Activated naive CD4-positive, alpha-beta T cell treated with anti-CD3 and anti-CD28 coated beads, Interleukin-2, amount 10 ng/mL, durations not matched to agents 7 days and 5 days (primary cell): ENCODE measurements at places on chromosomes 16 and 17.

DNA sequence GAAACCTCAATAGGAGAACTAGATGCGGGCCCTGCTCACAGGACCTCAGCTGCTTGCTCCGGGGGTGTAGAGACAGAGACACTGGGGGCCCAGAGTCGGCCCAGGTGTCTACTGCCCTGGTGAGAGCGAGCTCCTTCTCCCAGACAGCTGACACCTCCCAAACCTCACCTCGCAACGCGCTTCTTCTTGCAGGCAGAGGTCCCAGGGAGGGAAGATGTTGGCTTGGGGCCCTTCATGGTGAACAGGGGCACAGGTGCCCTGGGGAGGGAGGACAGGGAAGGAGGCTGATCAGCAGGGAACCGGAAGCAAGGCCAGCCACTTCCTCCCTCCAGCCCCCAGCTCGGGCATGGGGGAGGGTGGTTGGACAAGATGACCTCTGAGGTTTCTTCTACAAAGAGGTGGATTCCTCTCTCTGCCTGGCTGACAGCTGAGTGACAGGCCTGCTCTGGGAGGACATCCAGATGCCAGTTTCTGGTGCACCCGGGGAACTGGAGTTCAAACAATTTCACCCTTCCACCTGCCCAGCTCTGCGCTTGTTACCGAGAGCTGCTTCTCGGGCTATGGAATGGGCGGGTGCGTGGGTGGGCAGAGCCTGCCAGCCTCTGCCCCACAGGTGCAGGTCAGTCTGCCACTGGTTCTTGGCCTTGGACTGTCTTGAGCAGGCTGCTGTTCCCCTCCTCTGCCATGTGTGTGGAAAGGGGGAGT, 11.7 kb upstream of the GFAP start:
- no peak for DNase-seq

DNA sequence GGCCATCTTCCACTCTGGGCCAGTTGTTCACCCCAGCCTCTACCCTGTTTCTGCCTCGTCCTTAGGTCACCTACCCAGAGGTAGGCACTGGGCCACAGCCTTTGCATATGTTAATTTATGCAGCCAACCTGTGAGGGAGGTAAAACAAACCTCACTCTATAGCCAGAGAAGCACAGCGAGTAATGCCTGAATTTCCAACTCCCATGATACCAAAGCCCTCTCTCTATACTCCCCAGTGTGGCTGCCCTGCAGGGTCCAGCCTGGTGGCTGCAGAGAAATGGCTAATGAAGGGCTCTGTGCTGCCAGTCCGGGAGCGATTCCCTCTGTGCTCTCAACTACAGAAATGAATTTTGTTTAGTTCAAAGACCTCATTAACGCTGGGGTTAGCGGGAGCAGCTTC, 397.0 kb upstream of the CCL2 start:
- no peak for DNase-seq

DNA sequence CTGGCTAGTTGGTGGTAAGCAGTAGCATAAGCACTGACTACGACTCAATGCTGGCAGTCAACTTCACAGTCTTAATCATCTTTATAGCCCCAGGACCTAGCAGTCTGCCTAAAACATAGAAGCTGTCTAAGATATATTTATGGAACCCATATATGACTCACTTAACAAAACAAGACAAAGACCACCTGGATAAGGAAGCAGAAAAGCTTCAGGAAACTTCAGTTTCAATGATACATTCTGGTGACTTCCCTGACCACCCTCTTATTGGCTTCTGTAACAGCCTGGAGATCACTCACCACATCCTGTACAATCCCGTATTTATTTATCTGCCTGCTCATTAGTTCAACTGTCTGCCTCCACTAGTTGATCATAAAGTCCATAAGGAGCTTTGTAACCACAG, 95.5 kb downstream of the PMP22 start:
- no peak for DNase-seq

DNA sequence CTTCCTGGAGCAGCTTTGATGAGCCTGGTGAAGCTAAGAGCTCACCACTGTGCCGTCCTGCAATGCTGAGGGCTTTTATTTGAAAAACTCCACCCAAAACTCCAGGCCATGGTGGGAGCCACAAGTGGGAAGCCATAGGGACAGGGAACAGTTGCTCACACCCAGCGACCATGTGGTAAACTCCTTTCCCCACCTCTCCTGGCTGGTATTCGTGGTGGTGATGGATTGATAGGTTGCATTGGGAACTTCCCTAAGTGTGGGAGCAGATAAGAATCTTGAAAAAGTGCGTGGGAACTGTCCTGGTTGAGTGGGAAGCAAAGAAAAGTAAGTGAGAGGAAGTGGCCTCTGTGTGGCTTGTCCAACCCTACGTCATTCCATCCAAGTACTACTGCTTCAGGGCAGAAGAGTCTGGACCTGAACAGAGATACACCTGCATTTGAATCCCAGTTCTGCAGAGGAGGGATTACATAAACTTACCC, at the start of gene CCL1:
CCL1 (minus strand) TSS at position 51 of the 479 bp plus-strand sequence. CDS start 72 bp downstream, outside the sequence.
- no peak for DNase-seq

DNA sequence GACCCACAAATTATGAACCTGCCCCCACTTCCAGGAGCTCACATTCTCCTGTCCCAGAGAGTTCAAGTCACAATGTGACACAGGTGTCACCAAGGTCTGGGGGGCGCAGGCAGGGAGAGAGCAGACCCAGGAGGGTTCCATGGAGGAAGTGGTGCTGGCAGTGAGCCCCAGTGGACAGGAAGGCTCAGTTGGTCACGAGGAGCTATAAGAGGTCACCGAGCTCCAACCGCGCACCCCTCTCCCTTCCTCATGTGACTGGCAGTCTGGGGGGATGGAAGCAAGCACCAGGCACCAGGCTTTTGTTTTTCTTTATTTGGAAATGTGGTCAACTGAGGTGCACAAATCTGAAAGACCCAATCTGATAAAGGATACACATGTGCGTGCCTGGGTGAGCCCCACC, 2.5 kb downstream of the ITGAD start:
- DNase-seq, result no peak

- no peak for DNase-seq
Observed at GRCh38 chr17:28433721-28434120, 27.7 kb upstream of the SLC46A1 start.

GRCh38 chr17:10105513-10106001, 92.8 kb downstream of the GAS7 start:
- DNase-seq, result no peak

DNA sequence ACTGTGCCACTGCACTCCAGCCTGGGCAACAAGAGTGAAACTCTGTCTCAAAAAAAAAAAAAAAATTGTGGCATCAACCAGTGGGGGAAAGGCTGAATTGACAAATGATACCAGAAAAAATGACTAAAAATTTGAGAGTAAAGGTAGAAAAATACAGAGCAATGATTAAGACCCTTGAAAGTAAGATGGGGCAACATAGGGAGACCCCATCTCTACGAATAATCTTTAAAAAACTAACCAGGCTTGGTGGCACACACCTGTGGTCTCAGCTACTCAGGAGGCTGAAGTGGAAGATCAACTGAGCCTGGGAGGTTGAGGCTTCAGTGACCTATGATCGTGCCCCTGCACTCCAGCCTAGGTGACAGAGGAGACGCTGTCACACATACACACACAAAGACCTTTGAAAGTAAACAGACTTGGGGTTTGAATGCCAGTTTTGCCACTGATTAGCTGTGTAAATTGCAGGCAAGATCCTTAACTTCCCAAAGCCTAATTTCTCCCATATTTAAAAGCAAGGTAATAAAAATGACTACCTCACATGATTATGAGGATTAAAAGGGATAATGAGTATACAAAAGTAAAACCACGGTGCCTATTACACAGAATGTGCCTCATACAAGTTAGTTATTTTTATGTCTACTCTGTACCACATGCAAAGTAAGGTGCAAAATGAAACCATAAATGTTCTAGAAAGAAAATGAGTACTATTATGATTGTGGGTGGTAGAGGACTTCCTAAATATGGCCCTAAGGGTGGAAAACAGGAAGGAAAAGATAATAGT, 21.7 kb upstream of the PAFAH1B1 start:
- DNase-seq, result no peak

GRCh38 chr17:50053654-50053960, 2.3 kb upstream of the ITGA3 start:
- no peak for DNase-seq

GRCh38 chr17:18997650-18998196, 6.8 kb downstream of the FAM83G start:
- DNase-seq, result no peak

- DNase-seq, result peak; percentile 60
Observed at GRCh38 chr17:58121925-58122324, 26.3 kb upstream of the OR4D1 start.

DNA sequence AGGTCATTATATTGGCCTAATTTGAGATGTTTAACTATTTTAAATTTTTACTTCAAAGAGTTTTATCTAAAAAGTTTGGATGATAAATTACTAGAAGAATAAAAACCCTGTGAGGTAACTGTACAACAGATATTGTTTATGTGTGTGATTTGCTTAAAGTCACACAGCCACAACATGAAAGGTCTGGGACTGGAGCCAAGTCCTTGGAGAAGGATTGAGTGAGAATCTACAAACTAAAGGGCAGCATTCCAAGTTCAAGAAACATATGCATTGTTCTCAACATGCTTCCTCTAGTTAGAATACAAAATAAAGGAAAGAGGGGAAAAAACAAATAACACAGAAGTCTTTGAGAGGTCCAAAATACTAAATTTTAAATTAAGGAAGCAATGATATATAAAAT, 131.5 kb upstream of the MON1B start:
- DNase-seq, result no peak

- DNase-seq, result no peak
Observed at GRCh38 chr16:77987810-77988209, 34.5 kb upstream of the CLEC3A start.

- DNase-seq, result no peak
Observed at GRCh38 chr16:84220851-84221250, 19.0 kb downstream of the KCNG4 start.

- DNase-seq, result no peak
Observed at GRCh38 chr17:14886200-14886739, 378.9 kb downstream of the PMP22 start.

DNA sequence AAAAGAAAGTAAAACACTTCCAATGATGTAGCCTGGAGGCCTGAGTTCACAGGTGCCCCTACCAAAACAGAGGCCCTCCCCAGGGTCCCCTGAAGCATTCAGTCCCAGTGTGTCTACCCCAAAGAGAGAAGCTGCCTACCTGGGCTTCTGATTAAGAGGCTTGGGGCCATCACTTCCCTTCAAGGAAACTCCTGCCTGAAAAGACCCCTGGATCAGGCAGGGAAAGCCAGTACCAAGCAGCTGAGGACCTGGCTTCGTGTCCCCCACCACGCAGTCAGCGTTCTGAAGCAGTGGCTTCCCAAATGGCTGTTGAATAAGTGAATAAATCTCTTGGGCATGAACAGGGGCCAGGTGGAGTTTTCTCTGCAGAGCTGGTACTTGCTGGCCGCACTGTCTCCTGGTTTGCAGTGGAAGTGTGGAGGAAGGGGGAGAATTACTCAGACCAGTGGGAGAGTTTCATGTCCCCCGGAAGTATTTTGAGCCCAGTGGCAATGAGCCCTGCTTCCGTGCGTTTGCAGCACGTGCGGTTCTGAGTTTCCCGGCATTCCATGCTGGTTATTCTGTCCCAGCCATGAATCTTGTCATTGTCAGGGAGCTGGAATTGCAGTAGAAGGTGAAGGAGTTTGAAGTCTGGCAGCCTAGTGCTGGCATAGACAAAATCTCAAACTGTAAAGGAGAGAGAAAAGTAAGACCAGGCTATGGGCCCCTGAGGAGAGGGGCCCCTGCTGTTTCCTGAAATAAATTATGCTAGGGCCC, 27.0 kb downstream of the RMI2 start:
- no peak for DNase-seq

DNA sequence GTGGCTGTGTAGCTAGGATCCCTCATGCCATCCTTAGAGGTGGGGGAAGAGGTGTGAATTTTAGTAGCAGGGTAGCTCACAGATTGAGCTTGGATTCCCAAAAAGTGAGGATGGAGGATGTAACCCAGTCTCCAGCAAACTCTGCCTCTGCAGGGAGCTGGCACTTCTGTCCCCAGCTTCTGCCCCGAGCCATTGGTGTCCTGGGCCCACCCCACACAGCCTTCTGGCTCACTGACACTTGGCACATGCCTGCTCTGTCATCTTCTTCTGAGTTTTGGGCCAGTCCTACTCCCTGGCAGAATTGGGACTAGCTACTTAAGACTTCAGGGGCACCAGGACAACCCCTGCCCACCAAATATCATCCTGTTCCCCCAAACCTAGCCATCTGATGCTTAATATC, 2.3 kb downstream of the CACNG5 start:
- DNase-seq, result no peak

- DNase-seq, result no peak
Observed at GRCh38 chr17:58097384-58098088, 14.3 kb downstream of the DYNLL2 start.

DNA sequence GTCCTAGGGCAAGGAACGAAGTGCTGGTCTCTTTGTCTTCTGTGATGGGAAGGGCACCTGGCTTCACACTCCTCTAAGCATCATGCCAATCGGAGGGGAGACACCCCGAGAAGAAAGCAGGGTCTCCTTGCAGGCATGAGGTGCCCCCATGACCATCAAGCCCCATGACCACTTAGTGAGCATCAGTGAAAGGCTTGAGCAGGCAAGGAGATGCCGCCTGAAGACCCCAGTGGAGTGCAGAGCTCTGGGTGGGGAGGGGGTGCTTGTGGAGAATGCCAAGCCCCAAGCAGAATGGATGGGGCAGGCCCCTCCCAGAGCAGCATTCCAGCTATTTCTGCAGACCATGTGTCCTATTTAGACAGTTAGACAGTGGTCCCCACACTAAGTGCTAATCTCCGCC, 232.7 kb upstream of the TNRC6C start:
- DNase-seq, result no peak

DNA sequence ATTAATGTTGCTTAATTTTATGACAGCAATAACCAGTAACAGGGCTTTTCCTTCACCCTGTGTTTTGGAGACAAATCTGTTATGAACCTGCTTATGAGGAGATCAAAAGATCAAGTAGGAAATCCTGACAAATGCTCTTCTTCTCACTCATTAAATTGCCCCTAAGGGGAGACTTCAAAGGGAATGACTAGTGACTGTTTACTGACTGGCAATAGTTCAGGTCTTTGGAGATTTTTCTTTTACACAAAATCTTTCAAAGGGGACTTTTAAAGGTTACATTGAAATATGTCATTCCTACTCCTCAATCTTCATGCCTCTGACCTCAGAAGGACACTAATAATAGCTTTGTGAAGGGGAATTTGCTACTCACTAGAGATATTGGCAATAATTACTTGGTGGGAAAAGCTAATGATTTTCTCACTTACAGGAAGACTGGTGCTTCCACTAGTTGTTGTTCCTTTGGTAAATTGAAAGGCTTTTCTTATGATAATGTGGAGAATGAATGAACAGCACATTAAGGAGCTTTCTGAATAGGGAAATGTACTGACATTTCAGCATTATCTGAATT, 292.9 kb upstream of the CA10 start:
- no peak for DNase-seq
